ENCODE measurements at places on chromosomes 1 and 21. TPM values are rescaled to one million over a fixed set of nuclear protein-coding genes. Genes with fewer than 3 reads are reported as not detected.

The TMCO1 gene
- total RNA-seq: 64.1 TPM

The MROH9 gene
- not detected for total RNA-seq

The CRYZL1 gene
- 22.4 TPM for total RNA-seq

The HAO2 gene
- total RNA-seq: not detected

The PROX1 gene
- not detected for total RNA-seq

The SLAMF7 gene
- total RNA-seq: 1.7 TPM

The PAPPA2 gene
- 0.50 TPM for total RNA-seq

The KRTAP23-1 gene
- not detected for total RNA-seq

The SEC16B gene
- total RNA-seq: 2.0 TPM

The TMEM61 gene
- 5.0 TPM for total RNA-seq

The NEGR1 gene
- total RNA-seq: 0.44 TPM

The EPB41 gene
- 42.2 TPM for total RNA-seq

The VPS45 gene
- 27.8 TPM for total RNA-seq

DNA sequence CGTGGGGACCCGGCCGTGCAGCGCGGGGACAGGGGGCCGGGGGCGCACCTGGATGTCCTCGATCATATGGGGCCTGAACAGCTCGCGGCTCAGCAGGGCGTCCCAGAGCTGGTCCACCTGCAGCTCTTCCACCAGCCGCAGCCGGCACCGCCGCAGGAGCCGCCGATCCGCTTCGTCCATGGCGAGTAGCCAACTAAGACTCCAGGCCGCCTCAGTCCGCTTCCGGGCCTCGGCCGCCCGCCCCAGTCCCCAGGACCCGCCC, at the start of gene CASP9:
Gene CASP9 (minus strand): TSS at position 195 of the 262 bp plus-strand sequence. CDS start 15 bp downstream, at position 180.
- DNase-seq: no peak
- H3K27ac ChIP-seq: peak within 1 kb of the TSS; percentile 78
- no peaks in the 10 kb centered on the region for H3K36me3 ChIP-seq
- no peaks in the 10 kb centered on the region for H3K27me3 ChIP-seq
- peak within 1 kb of the TSS; percentile 77 for H3K4me3 ChIP-seq

- no peaks in the 10 kb centered on the region for H3K4me1 ChIP-seq
- no peak for DNase-seq
- no peaks in the 10 kb centered on the region for H3K36me3 ChIP-seq
- no peak overlapping the region for H3K27ac ChIP-seq
Measured at GRCh38 chr1:228933753-228934152, 198.5 kb downstream of the RHOU start.

GRCh38 chr1:20538760-20539551, 13.4 kb upstream of the FAM43B start:
- no peak overlapping the region for H3K27ac ChIP-seq
- no peak for DNase-seq
- H3K36me3 ChIP-seq: no peaks in the 10 kb centered on the region
- H3K4me1 ChIP-seq: peaks cover 25% of the 10 kb centered on the region
- H3K27me3 ChIP-seq: no peaks in the 10 kb centered on the region

- no peaks in the 10 kb centered on the region for H3K4me1 ChIP-seq
- no peak for DNase-seq
- H3K27me3 ChIP-seq: no peaks in the 10 kb centered on the region
- no peak overlapping the region for H3K27ac ChIP-seq
Measured at GRCh38 chr1:210475321-210475720, 146.6 kb downstream of the HHAT start.

DNA sequence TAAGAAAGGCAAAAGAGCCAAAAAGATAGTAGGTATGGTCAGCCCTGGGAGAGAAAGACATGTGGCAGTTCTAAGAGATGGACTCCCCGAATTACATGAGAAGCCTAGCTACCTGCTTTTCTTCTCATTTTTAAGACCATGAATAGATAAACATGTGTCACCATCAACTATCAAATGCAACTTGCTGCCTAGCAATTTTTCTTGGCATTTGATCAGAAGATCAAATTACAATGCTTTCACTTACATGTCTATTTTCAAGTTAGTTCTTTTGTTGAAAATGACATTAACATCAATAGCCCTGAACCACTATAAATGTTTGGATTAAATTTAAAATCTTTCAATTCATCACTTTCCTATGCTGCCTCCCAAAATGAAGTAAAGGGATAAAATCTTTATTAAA, 212.3 kb downstream of the HHIPL2 start:
- no peak overlapping the region for H3K4me3 ChIP-seq
- no peaks in the 10 kb centered on the region for H3K4me1 ChIP-seq
- H3K36me3 ChIP-seq: no peaks in the 10 kb centered on the region
- no peaks in the 10 kb centered on the region for H3K27me3 ChIP-seq
- no peak for DNase-seq
- no peak overlapping the region for H3K27ac ChIP-seq

DNA sequence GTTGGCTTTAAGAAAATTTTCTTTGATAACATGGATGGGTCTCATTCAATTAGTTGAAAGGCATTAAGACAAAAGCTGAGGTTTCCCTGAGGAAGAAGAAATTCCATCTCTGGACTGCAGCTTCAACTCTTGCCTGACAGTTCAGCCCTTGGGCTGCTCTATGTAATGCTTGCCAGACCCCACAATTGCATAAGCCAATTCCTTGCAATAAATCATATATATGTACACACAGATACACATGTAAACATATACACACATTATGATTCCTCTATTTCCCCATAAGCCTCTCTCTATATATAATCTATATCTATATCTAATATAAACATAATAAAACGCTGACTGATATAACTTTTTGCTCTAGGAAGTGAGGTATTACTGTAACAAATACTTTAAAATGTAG, 301.5 kb upstream of the PRMT6 start:
- no peaks in the 10 kb centered on the region for H3K36me3 ChIP-seq
- H3K27ac ChIP-seq: no peak overlapping the region
- H3K4me3 ChIP-seq: no peak overlapping the region
- H3K27me3 ChIP-seq: no peaks in the 10 kb centered on the region
- no peaks in the 10 kb centered on the region for H3K4me1 ChIP-seq

- no peak for DNase-seq
- no peaks in the 10 kb centered on the region for H3K4me1 ChIP-seq
- H3K36me3 ChIP-seq: no peaks in the 10 kb centered on the region
- H3K27me3 ChIP-seq: no peaks in the 10 kb centered on the region
- no peak overlapping the region for H3K4me3 ChIP-seq
- no peak overlapping the region for H3K27ac ChIP-seq
Measured at GRCh38 chr1:233959102-233959501, 54.6 kb downstream of the SLC35F3 start.

GRCh38 chr1:6162773-6163172, 17.3 kb downstream of the CHD5 start:
- H3K36me3 ChIP-seq: no peaks in the 10 kb centered on the region
- H3K4me1 ChIP-seq: peaks cover 7% of the 10 kb centered on the region
- H3K27ac ChIP-seq: no peak overlapping the region
- DNase-seq: no peak

- no peak overlapping the region for H3K27ac ChIP-seq
- no peak for DNase-seq
- no peaks in the 10 kb centered on the region for H3K4me1 ChIP-seq
- no peak overlapping the region for H3K4me3 ChIP-seq
- no peaks in the 10 kb centered on the region for H3K27me3 ChIP-seq
Measured at GRCh38 chr1:190067592-190067991, 410.1 kb downstream of the BRINP3 start.

DNA sequence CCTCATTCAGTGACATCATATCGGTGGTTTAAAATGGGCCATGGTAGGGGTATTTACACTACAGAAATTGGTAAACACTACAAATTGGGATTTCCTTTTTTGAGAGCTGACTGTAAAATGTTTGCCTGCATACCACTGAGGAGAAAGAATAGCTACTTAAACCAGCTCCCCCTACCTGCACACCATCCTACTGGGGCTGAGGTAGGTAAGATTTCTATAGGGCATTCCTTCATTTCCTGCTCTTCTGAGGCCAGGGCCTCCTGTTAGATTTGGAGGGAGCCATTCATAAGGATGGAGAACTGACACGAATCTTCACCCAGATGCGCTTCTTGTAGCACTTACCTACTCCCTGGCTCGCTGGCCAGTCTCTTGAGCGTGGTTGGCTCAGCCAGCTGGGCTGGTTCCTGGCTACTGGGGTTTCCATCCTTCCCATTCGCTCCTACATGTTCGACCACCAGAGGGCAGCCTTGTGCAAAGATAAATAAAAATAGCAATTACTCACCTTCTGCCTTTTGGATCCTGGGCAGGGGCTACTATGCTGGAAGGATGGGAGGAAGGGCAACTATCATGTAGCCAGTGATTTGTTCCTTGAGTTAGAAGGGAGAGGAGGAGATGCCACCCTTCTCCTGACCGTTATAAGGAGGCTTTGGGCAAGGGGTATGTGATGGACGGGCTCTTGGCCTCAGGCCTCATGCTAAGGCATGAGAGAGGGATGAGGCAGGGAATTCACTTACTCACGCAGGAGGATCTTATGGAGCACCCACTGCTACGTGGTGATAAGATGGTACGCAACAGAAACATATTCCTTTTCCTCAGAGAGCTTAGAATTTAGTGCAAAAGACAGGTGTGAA, 10.7 kb downstream of the OPTC start:
- no peaks in the 10 kb centered on the region for H3K27me3 ChIP-seq
- H3K36me3 ChIP-seq: no peaks in the 10 kb centered on the region
- DNase-seq: peak; percentile 65
- H3K4me3 ChIP-seq: no peak overlapping the region
- peaks cover 15% of the 10 kb centered on the region for H3K4me1 ChIP-seq
- no peak overlapping the region for H3K27ac ChIP-seq

GRCh38 chr1:7564137-7564536, 207.0 kb upstream of the VAMP3 start:
- no peak overlapping the region for H3K4me3 ChIP-seq
- H3K36me3 ChIP-seq: no peaks in the 10 kb centered on the region
- no peak for DNase-seq

- H3K27ac ChIP-seq: no peak overlapping the region
- no peaks in the 10 kb centered on the region for H3K27me3 ChIP-seq
- no peaks in the 10 kb centered on the region for H3K36me3 ChIP-seq
- DNase-seq: no peak
Measured at GRCh38 chr1:218728898-218729565, 383.9 kb downstream of the TGFB2 start.

Data from PC-9 (cell line).